GM19239 (cell line): ENCODE measurements at places on chromosomes 2 and 18.

GRCh38 chr2:127398239-127398590, 10.4 kb upstream of the MAP3K2 start:
- DNase-seq = peak; percentile 62

- no peak for DNase-seq
These were observed 146.4 kb downstream of the MBD5 start for GRCh38 chr2:148167241-148167766.

DNA sequence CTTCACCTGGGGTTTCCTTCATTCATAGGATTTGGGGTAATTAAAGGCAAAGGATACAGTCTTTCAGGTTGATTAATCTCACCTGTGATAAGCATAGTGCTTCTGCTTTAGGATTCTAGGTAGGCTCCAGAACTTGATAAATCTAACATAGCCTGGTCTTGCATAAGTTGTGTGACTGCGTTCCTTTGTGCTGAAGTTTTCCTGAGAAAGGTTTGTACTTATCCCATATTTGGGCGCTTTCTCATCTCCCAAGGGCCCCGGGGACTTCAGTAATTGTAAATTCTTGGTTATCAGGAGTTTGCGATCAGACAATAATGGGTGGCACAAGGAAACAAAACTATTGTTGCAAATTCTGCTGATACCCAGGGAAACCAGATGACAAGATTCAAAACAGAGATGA, 53.1 kb downstream of the MTCL1 start:
- no peak for DNase-seq

- no peak for DNase-seq
These were observed 628 bp upstream of the PTPN2 start for GRCh38 chr18:12884406-12885323.

- no peak for DNase-seq
These were observed at the start of gene GPR155 for GRCh38 chr2:174486563-174487107. TSS of gene GPR155 (minus strand) at chr2:174487029. CDS start at chr2:174481956, 5,073 bp downstream.

DNA sequence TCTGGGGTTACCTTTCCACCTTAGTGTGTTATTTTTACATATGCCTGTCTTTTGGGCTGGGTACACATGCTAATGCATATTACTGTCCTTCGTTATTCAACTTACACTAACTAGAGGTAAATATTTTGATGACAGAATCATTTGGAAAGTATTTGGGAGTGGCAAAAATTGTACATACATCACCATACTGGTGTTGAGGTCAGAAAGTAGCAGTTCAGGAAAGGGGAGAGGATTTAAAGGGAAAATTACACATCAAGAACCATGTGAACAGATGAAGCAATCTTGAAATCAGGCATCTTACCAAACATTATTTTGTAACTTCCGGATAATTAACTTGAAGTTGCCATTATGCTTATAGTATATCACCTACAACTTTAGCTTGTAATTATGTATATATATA, 379.7 kb downstream of the RND3 start:
- DNase-seq = no peak

GRCh38 chr2:238761868-238762267, 86.0 kb upstream of the TWIST2 start:
- DNase-seq = no peak

- DNase-seq = no peak
These were observed 195.9 kb upstream of the DTNA start for GRCh38 chr18:34514238-34514637.

DNA sequence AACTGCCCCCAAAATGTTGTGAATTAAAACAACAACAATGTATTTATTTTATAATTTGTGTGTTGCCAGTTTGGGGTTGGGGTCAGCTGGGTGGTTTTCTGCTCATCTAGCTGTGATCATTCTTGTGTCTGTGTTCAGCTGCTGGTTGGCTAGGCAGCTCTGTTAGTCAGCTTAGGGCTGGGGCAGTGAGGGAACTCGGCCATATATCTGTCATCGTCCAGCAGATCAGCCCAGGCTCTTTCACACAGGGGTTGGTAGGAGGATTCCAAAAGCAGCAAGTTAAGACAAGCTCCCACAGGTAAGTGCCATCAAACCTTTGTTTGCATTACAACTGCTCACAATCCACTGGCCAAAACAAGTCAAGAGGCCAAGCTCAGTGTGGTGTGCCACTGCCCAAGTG, 121.5 kb downstream of the LPIN1 start:
- no peak for DNase-seq

- DNase-seq = no peak
These were observed at the start of gene DLGAP1 for GRCh38 chr18:4455113-4455811. TSS of gene DLGAP1 (minus strand) at chr18:4455307.

DNA sequence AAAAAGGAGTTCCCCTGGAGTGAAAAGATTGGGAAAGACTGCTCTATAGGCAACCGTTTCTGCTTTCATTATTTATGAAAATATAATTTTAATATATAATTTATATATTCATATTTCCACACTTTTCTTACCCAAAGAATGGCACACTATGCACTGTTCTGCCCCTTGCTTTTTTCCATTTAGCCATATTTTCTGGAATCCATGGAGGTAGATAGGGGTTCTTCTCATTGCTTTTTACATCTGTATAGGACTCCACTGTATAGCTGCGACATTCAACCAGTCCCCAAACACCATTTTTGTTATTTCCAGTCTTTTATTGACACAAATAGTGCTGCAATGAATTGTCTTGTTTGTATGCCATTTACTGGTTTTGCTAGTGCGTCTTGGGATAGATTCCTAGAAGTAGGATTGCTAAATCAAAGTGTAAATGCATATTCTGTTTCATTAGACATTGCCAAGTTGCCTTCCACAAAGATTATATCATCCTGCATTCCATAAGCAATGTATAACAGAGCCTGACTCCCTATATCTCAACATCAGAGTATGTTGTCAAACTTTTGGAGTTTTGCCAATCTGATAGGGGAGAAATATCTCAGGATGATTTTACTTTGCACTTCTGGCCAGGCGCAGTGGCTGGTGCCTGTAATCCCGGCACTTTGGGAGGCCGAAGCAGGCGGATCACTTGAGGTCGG, 26.6 kb upstream of the TCF7L1 start:
- no peak for DNase-seq

GRCh38 chr2:240461471-240462072, 26.1 kb downstream of the GPC1 start:
- DNase-seq = no peak

DNA sequence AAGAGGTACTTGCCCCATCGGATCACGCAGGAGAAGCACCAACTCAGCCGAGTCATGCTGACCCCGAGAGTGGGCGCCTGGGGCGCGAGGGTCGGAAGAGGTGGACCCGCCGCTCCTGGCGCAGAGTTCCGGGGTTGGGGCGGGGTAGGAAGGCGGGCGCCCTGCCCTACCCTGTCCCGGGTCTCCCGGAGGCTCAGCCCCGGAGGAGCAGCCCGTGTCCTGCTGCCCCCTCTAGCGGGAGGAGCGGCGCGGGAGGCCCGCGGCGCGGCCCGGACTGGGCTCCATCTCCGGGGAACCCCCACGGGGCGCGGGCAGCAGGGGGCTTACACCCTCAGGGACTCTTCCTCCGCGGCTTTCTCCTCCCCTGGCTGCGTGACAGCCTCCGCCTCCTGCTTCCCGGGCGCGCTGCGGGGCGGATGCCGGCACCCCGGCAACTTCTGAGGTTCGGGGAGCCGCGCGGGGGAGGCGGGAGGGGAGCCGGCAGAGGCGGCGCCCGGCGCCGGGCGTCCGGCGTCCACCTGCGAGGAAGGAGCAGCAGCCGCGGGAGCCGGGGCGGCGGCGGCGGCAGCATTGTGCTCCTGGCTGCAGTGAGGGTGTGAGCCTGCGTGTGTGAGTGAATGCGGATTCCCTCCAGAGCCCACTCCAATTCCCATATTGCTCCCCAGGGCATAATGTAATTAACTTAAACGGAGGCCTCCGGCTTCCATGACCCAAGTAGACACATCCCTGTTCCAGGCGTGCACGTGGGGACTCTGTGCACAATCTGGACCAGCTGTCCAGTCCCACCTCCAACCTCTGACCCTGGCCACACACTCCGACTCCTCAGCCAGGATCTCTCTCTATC, 7.6 kb upstream of the TNS1 start:
- DNase-seq = peak; percentile 41

GRCh38 chr18:48761582-48761981, 189.2 kb downstream of the SMAD7 start:
- no peak for DNase-seq

DNA sequence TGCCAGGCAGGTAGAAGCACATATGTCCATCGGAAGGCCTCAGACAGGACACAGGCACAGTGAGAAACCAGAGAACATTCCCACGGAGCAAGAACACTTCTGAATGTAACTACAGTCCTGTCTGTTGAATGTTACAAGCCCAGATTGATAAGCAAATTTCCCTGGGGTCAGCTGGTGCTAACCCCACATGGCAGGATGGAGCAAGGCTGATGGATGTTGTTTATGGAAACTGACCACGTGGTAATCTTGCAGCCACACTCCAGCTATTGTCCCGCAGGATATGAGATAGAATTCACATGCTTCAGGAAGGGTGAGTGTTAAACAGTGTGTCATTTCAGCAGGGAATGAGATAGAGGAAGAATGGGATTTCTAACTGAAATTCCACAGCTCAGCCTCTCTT, 138.8 kb upstream of the COPS8 start:
- no peak for DNase-seq
